GM23338 (cell line): ENCODE measurements at places on chromosomes 11 and 22.

DNA sequence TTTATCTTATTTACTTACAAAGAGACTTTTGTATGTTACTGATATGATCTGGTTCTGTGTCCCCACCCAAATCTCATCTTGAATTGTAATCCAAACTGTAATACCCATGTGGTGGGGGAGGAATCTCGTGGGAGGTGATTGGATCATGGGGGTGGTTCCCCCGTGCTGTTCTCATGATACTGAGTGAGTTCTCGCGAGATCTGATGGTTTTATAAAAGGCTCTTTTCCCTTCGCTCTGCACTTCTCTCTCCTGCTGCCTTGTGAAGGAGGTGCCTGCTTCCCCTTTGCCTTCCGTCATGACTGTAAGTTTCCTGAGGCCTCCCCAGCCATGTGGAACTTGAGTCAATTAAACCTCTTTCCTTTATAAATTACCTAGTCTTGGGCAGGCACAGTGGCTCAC lies 42.4 kb upstream of the WNT7B start:
- no peaks in the 10 kb centered on the region for H3K27me3 ChIP-seq
- H3K36me3 ChIP-seq, result no peaks in the 10 kb centered on the region
- no peak overlapping the region for H3K4me3 ChIP-seq
- H3K4me1 ChIP-seq, result no peaks in the 10 kb centered on the region
- H3K27ac ChIP-seq, result no peak overlapping the region

- 0 out of 2 replicates have a peak overlapping the region, but pooled peaks have one; percentile 39 for H3K27ac ChIP-seq
- no peaks in the 10 kb centered on the region for H3K36me3 ChIP-seq
- H3K4me3 ChIP-seq, result no peak overlapping the region
- H3K27me3 ChIP-seq, result no peaks in the 10 kb centered on the region
- no peak for DNase-seq
- no peaks in the 10 kb centered on the region for H3K4me1 ChIP-seq
Observed at GRCh38 chr22:20864186-20864908, 5.5 kb downstream of the SNAP29 start.

DNA sequence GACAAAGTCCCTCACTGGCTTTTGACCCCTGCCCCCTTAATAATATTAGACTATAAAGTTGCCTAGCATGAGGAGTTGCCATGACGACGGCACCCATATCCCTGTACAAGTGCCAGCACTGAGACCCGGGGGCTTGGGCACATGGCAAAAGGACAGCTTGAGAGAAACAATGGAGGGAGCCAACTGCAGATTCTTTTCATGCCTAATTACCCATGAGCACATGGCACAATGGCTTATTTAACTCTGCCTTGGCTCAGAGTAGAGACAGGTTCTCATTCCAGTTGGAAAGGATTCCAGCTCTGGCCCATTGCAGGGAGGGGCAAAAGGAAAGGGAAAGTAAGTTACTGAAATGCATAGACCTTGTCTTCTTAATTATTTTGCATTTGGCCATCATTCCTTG lies 261.2 kb upstream of the UBASH3B start:
- no peak overlapping the region for H3K27ac ChIP-seq
- no peak for DNase-seq
- H3K4me1 ChIP-seq, result no peaks in the 10 kb centered on the region
- H3K27me3 ChIP-seq, result no peaks in the 10 kb centered on the region
- no peaks in the 10 kb centered on the region for H3K36me3 ChIP-seq

DNA sequence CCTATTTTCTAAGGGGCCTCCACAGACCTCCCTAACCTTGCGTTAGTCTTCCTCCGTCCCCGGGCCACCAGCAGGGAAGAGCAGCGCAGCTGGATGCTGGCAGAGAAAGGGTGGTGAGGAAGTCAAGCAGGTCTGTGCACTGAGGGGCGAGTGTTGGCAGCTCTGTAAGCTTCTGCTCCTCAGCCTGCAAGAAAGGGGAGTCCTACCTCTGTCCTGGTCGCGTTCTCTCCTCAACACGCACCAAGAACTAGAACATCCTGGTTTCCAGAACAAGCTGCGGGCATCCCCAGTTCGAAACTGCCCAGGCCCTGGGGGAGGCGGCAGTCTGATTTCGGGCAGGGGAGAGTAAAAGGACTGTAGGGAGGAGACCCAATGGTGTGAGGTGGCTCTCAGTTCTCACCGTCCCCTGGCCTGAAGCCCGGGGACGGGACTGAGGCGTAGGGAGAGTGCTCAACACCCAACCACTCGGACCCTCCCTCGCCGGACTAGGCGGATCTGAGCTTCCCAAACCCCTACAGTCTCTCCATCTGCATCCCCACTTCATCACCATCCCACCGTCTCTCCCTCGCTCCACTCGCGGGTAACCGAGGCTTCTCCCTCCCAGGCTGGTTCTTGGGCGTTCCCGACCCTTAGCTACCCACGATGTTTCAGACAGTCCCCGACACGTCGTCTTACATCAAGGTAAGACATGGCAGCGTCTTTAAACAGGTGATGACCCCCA lies 7.7 kb upstream of the FLI1 start:
- peak overlapping the region; percentile 69 for H3K4me3 ChIP-seq
- no peaks in the 10 kb centered on the region for H3K36me3 ChIP-seq
- no peak overlapping the region for H3K27ac ChIP-seq

GRCh38 chr11:47327949-47328348 lies 24.6 kb downstream of the MYBPC3 start:
- no peaks in the 10 kb centered on the region for H3K4me1 ChIP-seq
- H3K4me3 ChIP-seq, result no peak overlapping the region
- H3K36me3 ChIP-seq, result no peaks in the 10 kb centered on the region
- no peaks in the 10 kb centered on the region for H3K27me3 ChIP-seq

DNA sequence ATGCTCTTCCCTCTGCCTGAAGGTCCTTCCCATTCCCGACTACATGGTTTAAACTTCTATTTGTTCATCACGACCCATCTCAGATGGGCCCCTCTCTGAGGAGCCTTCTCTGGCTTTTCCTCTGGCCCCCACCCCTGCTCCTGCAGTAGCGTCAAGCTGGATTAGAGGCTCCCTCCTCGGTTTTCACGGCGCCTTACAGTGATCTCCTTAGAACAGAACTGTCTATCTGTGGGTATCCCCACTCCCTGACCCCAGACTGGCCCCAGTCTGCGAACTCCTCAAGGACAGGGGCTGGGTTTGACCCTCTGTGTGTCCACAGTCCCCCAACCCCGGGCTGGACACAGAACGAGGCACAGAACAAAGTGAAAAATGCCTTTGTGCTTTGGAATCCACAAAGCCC lies 2.8 kb downstream of the PLEKHB1 start:
- H3K27me3 ChIP-seq, result peaks cover 22% of the 10 kb centered on the region
- DNase-seq, result no peak
- H3K36me3 ChIP-seq, result no peaks in the 10 kb centered on the region
- peaks cover 23% of the 10 kb centered on the region for H3K4me1 ChIP-seq
- H3K27ac ChIP-seq, result no peak overlapping the region

DNA sequence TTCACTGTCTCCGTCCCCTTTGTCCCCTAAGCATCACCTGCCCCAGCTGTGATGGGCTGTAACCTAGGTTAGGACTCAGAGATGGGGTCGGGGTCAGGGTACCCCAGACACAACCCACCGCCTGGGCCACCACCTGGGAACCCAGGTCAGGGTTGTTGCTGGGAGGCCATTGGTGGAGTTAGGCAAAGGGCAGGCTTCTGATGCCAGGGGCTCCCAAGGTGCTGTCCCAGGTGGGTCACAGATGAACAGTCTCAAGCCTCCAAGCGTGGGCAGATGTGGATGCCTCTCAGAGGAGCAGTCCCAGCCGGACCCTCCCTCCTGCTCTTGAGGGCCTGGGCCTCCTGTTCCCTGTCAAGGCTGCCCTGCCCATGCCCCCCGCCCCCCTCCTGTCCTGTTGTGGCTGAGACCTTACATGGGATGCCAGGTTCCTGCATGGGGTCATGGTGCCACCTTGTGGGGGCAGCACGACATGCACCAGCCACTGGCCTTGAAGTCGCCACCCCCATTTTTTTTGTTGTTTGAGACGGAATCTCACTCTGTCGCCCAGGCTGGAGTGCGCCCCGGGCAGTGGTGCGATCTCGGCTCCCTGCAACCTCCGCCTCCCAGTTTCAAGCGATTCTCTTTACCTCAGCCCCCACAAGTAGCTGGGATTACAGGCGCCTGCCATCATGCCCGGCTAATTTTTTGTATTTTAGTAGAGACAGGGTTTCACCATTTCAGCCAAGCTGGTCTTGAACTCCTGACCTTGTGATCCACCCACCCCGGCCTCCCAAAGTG lies 12.1 kb downstream of the GATD1 start:
- H3K36me3 ChIP-seq, result peaks cover 35% of the 10 kb centered on the region
- DNase-seq, result peak; percentile 88
- H3K27ac ChIP-seq, result peak overlapping the region; percentile 72; the same call in 1 of the 2 replicates
- H3K4me3 ChIP-seq, result no peak overlapping the region
- H3K4me1 ChIP-seq, result peaks cover 8% of the 10 kb centered on the region

GRCh38 chr11:61275191-61275590 lies 19.9 kb downstream of the VWCE start:
- H3K27me3 ChIP-seq, result no peaks in the 10 kb centered on the region
- no peaks in the 10 kb centered on the region for H3K4me1 ChIP-seq
- DNase-seq, result no peak
- no peak overlapping the region for H3K4me3 ChIP-seq
- no peak overlapping the region for H3K27ac ChIP-seq

DNA sequence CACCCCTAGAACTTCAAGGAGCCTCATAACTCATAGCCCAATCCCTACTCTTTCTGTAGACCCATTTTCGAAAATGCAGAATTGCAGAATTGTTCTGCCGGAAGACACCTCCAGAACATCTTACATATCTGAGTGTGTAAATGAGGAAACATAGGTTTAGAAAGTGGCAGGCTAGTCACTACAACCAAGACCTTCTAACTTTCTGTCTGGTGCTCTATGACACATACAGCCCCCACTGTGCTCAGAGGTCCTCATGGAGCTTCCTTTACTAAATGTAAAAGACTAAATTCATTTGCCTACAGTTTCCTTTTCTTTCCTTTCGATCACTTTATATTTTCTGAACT lies 132.1 kb upstream of the DDI1 start:
- no peak overlapping the region for H3K4me3 ChIP-seq
- no peak for DNase-seq

GRCh38 chr11:6986487-6986886 lies 33.7 kb downstream of the ZNF214 start:
- H3K27ac ChIP-seq, result no peak overlapping the region
- no peaks in the 10 kb centered on the region for H3K36me3 ChIP-seq
- H3K27me3 ChIP-seq, result no peaks in the 10 kb centered on the region
- no peak for DNase-seq

DNA sequence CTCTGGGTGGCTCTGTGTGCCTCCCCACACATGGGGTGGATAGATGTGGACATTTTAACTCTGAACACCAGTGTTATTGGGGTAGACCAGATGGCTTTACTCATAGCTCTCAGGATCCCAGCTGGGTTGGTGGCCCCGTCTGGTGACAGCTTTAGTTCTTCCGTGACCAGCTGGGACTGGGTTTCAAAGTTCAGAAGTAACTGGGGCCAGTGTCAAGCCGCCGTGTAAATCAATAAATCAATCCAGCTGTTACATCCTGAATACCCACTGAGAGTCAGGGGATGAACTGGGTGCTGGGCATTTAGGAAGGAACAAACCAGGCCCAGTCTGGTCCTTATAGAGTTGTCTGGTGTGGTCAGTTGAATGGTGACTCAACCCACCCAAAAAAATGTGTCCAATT lies 269.4 kb downstream of the CTTN start:
- H3K27me3 ChIP-seq, result no peaks in the 10 kb centered on the region
- peaks cover 9% of the 10 kb centered on the region for H3K4me1 ChIP-seq
- no peak for DNase-seq

DNA sequence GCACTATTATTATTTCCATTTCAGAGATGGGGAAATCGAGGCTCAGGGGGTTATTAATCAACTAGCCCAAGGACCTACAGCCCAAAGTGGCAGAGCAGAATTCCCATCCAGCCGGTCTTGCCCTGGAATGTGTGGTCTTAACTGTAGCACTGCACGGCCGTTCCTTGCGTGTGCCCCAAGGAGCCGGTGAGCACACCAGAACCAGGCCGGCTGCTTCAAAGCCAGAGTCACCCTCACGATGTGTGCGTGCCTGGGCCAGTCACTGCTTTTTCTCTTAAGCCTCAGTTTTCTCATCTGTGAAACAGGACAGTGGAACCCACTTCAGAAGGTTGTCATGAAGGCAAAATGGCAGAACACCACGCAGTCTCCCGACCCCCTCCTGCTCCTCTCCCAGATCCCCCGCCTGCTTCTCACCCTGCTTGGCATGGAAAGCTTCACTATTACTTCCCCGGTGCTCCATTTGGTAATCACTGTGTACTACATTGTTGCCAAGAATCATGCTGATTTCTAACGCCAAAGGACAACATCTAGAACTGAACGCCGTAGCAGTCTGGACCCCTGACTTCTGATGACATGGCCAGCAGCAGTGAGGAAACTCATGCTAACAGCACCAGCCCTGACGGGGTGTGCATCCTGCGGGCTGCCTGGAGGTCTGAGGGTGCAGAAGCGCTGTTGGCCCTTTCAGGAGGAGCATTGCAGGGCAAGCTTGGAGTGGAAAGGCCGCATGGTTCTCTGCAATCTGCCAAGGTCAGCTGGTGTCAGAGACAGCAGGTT lies 106.8 kb upstream of the B3GAT1 start:
- DNase-seq, result no peak
- H3K4me3 ChIP-seq, result no peak overlapping the region
- no peak overlapping the region for H3K27ac ChIP-seq

GRCh38 chr11:45208135-45208534 lies 61.7 kb downstream of the PRDM11 start:
- peak; percentile 14 for DNase-seq
- no peak overlapping the region for H3K27ac ChIP-seq
- H3K36me3 ChIP-seq, result no peaks in the 10 kb centered on the region
- H3K4me1 ChIP-seq, result peaks cover 14% of the 10 kb centered on the region
- no peak overlapping the region for H3K4me3 ChIP-seq
- no peaks in the 10 kb centered on the region for H3K27me3 ChIP-seq

DNA sequence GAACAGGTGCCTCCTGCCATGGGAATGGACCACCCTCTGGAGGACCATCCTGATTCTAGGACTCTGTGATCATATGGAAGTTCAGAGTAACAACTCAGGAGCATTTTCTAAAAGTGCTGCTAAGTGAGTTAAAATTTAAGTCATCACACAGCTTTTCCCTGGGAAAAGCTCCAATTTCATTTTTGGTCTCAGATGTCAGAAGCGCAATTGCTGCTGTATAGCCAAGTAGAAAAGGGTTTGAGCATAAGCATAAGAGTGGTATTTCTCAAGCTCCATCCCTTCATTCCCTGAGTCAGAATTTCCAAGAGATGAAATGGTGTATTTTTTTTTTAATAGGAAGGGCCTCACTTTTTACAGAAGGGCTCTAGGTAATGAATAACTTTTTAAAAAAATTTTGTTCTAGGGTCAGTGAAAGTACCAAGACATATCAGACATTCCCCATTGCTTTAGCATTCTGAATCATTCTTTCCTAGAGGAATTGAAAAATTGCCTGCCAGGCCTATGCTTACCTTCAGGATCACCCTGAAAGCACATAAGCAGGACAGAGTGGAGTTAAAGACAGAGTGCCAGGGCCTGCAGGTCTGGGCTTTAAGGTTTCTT lies 564.5 kb upstream of the ISX start:
- H3K4me1 ChIP-seq, result no peaks in the 10 kb centered on the region
- no peak overlapping the region for H3K4me3 ChIP-seq
- H3K27ac ChIP-seq, result no peak overlapping the region
- no peak for DNase-seq
- H3K36me3 ChIP-seq, result no peaks in the 10 kb centered on the region
- H3K27me3 ChIP-seq, result no peaks in the 10 kb centered on the region
